Motor neuron (in vitro differentiated cells): ENCODE measurements at places on chromosomes 12 and 14. TPM values are rescaled to one million over a fixed set of nuclear protein-coding genes. Genes with fewer than 3 reads are reported as not detected.

KRT73 gene
- total RNA-seq, result not detected in 2 replicates

DNA sequence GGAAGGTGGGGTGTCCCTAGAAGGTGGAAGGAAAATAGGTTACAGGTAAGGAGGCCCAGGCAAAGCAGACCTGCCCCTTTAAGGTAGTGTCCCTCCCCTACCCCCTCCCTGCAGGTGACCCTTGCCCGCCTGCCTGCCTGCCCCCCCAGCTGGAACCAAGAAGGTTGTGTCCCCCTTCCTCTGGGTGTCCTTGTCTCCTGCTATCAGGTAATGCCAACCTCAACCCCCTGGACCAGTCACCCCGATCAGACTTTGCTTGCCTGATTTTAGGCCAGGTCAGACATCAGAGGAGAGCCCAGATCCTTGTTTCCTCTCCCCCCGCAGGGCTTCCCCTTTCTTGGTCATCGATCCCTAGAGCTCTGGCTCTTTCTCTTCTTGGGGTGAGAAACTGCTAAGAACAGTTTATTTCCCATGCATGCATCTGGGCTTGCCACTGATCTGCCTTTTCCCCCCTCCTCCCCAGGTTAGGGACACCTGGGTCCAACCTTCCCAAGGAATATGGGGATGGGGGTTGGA, at the start of gene SLC39A5:
SLC39A5 (plus strand) TSS at position 136 of the 516 bp plus-strand sequence. CDS start 1,224 bp downstream, outside the sequence.
- no peak for ATAC-seq

- ATAC-seq, result peak; percentile 80
Measured at GRCh38 chr14:34297786-34298520, 164.1 kb downstream of the SPTSSA start.

PSMB11 gene
- 0.20 and 0.22 TPM in 2 replicates for total RNA-seq

- no peak for ATAC-seq
Measured at GRCh38 chr14:90755661-90756304, 60.4 kb downstream of the TTC7B start.

KRT79 gene
- not detected in 2 replicates for total RNA-seq

GRCh38 chr14:102056694-102057442, 30.0 kb downstream of the HSP90AA1 start:
- ATAC-seq, result peak; percentile 40

SYT1 gene
- total RNA-seq, result 74.5 and 74.7 TPM in 2 replicates

CLEC2A gene
- 0.38 TPM in 1 of 2 replicates, not detected in the other for total RNA-seq

FSCB gene
- total RNA-seq, result not detected in 2 replicates

- no peak for ATAC-seq
Measured at GRCh38 chr12:4268329-4269181, 5.0 kb upstream of the CCND2 start.

DNA sequence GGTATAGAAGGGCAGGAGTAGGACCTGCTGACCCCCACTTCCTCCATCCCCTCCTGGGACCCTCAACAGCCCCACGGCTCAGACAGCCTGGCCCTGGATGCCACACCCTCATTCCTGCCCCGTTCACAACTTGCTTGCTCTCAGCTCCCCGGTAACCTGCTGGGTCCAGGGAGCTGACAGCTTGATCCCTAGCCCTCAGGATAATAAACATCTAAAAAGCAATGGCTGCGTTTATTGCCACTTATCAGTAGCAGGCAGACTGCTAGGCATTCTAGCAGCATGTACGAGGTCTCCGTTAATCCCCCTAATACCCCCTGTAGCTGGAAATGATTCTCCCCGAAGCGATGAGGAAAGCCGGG, 24.3 kb upstream of the RPLP0 start:
- ATAC-seq, result no peak

DNA sequence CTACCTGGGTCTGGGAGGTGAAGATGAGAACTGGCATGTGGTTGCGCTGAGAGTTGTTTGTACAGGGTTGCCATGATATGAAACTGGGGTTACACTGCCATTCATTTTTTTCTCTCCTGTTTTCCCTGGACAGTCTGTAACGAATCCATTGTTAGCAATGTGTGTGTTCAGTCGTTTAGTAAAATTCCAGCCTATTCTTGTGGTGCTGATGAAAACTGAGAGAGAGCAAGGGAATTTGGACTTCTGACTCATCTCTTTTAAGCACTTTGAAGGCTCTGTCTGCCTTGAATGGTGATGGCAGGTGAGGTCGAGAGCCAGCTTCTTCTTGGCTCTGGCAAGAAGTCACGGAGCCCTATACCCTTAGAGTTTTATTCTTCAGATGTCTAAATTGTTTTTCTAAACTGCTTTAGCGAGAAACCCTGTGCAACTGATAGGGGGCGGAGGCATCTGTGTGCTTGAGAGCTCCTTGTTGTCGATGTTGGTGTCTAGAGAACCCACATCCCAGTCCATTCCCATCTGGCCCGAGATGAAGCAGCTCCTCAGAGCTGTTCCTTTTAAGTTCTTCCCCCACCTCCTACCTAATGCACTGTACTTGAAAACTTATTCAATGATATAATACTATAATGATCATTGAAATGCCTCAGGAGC, 204.4 kb downstream of the TMX1 start:
- no peak for ATAC-seq

DNA sequence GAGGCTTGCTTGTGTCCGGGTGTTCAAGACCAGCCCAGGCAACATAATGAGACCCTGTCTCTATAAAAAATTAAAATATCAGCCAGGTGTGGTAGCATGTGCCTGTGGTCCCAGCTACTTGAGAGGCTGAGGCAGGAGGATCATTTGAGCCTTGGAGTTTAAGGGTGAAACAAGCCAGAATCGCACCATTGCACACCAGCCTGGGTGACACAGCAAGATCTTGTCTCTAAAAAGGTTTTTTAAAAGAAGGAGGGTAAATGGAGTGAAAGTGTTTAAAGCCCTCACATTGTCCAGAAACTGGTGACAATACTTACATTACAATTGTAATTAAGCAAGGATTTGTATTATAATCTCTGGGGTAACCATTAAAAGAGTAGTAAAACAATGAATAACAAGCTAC, 64.2 kb downstream of the SINHCAF start:
- ATAC-seq, result no peak

- peak; percentile 81 for ATAC-seq
Measured at GRCh38 chr12:108241986-108242703, 97.0 kb downstream of the CMKLR1 start.

- no peak for ATAC-seq
Measured at GRCh38 chr14:90979515-90979914, 80.9 kb downstream of the RPS6KA5 start.

DNA sequence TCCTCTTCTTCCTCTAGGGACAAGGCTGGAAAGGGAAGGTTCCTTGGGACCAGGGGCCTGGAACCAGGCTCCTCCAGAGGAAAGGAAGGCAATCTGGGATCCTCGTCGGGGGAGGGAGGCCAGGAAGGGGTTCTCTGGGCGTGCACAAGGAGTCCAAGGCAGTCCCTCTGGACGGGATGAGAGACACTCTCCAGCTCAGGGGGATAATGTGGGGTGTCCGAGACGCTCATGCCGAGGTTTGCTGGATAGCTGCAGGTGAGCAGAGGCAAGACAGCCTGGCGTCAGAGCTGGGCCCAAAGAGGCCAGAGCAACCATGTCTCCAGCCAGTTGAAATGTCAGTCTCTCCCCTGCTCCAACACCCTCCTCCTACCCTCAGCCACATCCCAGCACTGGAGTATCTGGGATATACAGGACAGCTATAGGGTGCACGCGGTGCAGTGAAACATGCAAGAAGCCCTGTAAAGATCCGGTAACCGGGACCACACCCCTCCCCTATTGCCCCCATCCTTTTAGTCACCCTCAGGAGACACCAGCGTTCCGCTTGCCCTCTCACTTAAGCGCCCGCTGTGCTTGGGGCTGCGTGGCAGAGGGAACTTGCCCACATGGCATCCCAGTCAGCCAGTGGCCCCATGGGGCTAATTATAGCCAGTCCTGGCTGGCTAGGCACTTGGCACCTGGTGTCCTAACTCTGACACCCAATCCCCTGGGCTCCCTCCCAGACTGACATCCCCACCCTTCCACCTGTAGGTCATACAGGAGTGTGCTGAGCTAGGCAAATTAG, at the start of gene KLHL33:
KLHL33 (minus strand) TSS at position 585 of the 781 bp plus-strand sequence; CDS start at position 230, 355 bp downstream.
- ATAC-seq, result no peak

GUCY2C gene
- total RNA-seq, result not detected in 2 replicates

DNA sequence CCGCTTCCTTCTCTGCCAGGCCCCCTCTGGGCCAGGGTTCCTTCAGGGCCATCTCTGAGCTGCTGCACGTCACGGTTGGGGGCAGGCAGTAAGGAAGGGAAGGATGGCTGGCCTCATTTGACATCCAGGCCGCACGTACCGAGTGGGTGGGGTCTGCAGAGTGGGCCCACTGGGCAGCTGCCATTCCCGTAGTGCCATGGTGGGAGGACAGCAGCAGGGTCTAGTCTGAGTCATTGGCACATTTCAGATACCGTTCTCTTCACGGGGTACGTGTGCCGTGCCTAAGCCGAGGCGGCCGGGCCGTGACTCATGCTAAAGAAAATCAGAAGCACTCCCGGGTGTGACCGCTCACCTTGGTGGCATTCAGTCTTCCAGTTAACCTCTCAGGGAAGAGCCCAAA, 43.9 kb downstream of the IL31 start:
- ATAC-seq, result no peak

DNA sequence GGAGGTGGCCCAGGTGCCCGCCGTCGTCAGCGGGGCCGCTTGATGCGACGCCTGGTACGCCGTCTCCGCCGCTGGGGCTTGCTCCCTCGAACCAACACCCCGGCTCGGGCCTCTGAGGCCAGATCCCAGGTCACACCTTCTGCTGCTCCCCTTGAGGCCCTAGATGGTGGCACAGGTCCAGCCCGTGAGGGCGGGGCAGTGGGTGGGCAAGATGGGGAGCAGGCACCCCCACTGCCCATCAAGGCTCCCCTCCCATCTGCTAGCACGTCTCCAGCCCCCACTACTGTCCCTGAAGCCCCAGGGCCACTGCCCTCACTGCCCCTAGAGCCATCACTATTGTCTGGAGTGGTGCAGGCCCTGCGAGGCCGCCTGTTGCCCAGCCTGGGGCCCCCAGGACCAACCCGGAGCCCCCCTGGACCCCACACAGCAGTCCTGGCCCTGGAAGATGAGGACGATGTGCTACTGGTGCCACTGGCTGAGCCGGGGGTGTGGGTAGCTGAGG, 5.5 kb downstream of the LRP10 start:
- no peak for ATAC-seq

DNA sequence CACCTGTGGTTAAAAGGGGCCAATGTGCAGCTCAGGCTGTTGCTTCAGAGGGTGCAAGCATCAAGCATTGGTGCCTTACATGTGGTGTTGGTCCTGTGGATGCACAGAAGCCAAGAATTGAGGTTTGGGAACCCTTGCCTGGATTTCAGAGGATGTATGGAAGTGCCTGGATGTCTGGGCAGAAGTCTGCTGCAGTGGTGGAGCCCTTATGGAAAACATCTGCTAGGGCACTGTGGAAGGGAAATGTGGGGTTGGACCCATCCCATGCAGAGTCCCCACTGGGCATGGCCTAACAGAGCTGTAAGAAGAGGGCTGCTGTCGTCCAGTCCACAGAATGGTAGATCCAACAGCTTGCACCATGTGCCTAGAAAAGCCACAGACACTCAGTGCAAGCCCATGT, 36.6 kb downstream of the PCNX1 start:
- no peak for ATAC-seq

AGAP2 gene
- 0.67 and 2.3 TPM in 2 replicates for total RNA-seq

KRT82 gene
- total RNA-seq, result 0.14 and 0.39 TPM in 2 replicates

- ATAC-seq, result no peak
Measured at GRCh38 chr14:73168274-73168673, 32.0 kb downstream of the PSEN1 start.

DNA sequence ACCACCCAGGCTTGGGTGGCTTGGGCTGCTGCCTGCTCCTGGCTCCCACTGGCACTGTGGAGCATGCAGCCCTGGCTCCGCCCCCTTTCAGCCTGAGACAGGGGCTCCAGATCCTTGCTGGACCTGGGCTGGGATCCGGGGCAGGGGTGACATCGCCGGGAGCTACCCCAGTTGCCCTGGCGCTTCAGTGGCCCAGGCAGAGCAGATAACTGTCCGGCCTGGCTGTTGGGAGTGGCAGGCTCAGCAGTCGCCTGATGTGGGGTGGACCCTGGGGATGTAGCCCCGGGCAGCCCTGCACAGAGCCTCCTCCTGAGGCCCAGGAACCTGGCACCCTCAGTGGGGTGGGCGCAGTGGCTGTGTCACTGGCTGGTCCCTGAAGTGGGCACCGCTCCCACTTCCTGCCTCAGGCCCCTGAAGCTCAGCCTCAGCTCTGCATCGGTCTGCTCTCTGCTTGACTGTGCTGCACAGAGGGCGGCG, 57.9 kb downstream of the FUT8 start:
- ATAC-seq, result peak; percentile 48

- ATAC-seq, result no peak
Measured at GRCh38 chr14:30243207-30243606, 315.6 kb upstream of the PRKD1 start.

- no peak for ATAC-seq
Measured at GRCh38 chr12:53423597-53423996, at the start of gene AMHR2. TSS of gene AMHR2 (plus strand) at chr12:53423855. CDS start at chr12:53423935, 80 bp downstream.

DNA sequence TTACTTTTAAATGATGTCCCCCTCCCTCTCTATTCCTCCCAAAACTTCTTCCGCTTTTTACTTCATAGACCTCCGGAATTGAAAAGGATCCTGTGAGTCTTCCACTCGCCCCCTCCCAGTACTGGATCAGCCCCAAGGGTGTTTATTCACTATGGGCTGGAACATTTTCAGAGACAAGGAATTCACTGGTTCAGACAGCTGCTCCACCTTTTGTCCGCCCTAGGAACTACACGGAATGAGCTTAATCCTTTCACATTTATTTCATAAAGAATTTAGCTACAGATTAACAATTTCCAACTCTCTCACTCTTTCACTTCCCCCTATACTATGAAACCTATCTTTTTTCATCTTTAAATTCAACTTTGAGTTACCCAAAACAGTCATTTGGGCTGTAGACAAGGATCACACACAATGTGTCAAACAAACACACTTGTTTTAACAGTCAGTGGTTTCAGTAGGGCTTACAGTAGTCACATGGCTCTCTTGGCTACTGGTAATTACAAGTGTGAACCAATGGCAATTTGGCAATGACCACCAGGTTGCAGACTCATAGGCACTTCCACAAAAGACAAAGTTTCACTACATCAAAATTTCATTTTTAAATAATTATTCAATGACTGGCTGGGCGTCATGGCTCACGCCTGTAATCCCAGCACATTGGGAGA, 20.6 kb downstream of the CNIH1 start:
- ATAC-seq, result peak; percentile 88

FBXW8 gene
- 11.6 and 11.9 TPM in 2 replicates for total RNA-seq

DNA sequence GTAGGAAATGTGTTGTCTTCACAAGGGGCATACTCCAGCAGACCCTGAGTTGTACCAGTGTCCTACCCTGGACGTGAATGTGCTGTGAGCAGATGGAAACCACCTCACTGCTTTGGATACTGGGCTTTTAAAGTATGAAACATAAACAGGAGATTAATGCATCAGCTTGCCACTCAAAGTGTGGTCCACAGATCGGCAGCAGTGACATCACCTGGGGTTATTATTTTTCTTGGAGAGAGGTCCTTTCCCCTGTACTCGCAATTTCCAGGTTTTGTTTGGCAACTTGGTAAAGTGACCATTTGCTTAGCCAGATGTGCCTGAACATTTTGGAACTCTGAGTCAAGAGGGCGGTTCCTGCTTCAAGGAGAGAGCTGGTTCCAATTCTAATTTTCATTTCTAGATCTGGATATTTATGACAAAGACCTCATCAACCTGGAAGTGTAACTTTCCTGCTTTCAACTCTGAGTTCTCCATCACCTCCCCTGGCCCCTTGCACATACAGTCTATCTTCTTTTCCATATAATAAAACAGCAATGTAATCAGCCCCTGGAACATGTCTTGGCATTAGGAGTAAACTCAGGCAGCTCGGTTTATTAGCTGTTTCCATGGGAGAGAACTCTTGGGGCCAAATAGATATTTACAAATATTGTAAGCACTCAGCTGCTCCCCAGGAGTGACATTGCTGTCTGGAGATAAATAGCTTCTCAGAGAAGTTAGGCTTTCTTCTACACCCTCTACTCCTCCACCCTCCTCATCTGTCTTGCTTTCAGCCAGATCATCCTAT, 237.0 kb upstream of the TBX3 start:
- peak; percentile 18 for ATAC-seq
